ENCODE measurements at places on chromosomes 6 and 20.

GRCh38 chr6:161169696-161170095 lies 104.2 kb downstream of the AGPAT4 start:
- no peak for DNase-seq

- DNase-seq = no peak
These were observed 10.9 kb upstream of the GCM1 start for GRCh38 chr6:53159558-53159957.

DNA sequence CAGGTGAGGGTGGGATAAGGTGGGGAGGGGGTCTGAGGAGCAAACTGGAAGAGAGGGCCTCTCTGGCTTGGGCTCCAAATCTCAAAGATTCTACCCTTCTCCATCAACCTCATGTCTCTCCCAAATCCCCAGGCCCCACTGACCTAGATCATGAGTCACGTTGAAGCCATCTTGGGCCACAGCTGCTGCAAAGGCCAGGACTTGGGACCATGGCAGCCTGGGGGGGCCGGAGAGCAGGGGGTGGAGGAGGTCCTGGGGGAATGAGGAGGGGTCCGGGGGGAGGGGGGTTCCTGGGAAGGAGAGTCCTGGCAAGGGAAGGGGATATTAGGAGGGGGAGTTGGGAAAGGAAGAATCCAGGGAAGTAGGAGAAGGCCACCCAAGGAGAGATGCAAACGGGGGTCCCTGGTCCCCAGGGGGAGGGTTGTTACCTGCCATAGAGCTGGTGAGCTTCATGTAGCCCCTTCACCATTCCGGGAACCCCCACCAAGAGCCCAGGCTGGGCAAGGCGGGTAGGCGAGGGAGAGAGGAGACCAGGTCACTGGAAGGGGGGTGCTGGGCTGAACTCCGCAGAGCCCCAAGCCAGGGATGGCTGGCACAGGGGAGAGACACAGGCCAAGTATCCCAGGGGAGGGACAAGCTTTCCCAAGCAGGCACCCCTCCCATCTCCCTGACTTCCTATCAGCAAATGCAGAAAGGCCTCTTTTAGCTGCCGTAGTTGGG lies 12.7 kb downstream of the GGT7 start:
- DNase-seq = no peak

GRCh38 chr6:13101985-13102384 lies 226.4 kb downstream of the TBC1D7 start:
- DNase-seq = no peak

- no peak for DNase-seq
These were observed 55.8 kb upstream of the ZNF184 start for GRCh38 chr6:27528714-27529113.

DNA sequence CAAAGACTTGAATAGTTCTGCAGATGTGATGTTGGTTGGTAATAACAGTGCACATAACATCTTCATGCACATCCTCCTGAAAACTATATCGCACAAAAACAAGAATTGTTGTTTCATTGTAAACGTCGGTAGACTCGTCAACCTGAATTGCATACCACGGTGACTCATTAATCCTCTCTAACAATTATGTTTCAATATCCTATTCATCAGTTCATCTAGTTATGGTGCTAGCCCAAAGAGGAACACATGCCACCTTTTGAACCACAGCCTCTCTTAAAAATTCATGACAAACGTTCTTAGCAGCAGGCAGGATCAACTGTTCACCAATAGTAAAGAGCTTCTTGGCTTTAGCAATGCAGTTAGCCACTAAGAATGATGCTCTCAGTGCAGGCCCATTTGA lies 25.0 kb downstream of the CRYBG1 start:
- no peak for DNase-seq

DNA sequence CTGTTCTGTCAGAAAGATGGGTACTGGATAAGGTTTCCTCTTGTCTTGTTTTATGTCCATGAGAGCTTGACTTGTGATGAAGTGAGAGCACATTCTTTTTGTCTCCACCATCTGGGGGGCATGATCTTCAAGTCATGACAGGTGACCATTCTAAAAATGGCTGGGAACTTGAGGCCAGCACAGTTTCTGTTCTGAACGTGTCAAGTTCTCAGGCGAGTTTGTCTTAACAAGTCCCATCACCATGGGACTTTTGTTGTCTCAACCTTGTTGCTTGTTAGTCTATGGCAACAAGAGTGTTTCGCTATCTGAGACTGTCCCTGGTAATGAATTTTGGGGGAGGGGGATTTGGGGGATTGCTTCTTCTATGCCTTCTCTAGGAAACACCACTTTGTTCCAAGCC lies 25.6 kb upstream of the ENPP4 start:
- DNase-seq = no peak

- no peak for DNase-seq
These were observed 896.8 kb downstream of the EPHA7 start for GRCh38 chr6:92522589-92522988.

- DNase-seq = no peak
These were observed 104.6 kb upstream of the EXOC2 start for GRCh38 chr6:797479-798077.

- DNase-seq = no peak
These were observed 19.7 kb downstream of the ZBP1 start for GRCh38 chr20:57600320-57601210.

GRCh38 chr6:119442776-119443184 lies 93.2 kb upstream of the MAN1A1 start:
- no peak for DNase-seq

DNA sequence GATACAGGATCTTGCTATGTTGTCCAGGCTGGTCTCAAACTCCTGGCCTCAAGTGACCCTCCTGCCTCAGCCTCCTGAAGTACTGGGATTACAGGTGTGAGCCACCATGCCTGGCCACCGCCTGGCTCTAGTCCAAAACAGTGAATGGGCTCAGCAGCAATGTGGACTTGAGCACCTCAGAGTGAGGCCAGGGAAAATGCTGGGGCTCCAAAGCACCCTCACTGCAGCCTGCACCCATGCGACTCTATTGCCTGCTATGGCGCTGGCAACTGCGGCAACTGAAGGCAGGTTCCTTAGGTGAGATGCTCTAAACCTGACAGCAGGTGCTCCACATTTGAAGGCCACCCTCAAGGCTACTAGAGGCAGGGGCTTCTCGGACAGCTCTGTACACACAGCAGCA lies 26.5 kb downstream of the MAP1LC3A start:
- DNase-seq = no peak

DNA sequence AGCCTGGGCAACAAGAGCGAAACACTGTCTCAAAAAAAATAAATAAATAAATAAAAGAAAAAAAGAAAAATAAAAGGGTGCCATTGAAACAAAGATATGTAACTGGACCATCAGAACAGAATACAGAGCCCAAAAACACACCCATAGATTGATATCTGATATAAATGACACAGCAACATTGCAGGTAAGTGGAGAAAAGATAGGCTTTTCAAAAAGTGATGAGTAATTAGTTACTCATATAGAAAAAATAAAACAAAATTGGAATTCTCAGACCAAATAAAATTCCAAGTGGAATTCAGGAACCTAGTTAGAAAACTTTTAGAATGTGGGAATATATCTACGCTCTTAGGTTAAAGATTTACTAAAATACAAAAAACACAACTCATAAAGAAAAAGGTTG lies 60.6 kb upstream of the CHD6 start:
- no peak for DNase-seq

DNA sequence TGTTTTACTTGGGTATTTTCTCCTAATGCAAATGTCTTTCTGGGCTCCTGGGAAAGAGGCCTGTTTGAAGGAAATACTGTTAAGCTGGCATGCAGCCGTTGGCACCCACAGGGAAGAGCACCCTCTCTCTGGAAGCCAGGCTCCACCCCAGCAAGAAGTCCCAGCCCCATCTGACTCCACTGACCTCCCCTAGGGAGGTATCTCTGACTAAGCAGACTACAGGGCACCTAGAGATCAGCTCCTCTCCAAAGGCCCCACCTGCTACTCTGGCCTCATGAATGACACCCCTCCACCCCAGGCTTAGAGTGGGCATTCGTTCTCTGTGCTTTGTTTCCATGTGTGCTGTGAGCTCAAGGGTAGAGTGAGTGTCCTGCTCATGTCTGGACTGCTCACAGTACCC lies 6.4 kb upstream of the MDGA1 start:
- DNase-seq = no peak

GRCh38 chr6:34383161-34383631 lies 9.3 kb downstream of the NUDT3 start:
- no peak for DNase-seq

DNA sequence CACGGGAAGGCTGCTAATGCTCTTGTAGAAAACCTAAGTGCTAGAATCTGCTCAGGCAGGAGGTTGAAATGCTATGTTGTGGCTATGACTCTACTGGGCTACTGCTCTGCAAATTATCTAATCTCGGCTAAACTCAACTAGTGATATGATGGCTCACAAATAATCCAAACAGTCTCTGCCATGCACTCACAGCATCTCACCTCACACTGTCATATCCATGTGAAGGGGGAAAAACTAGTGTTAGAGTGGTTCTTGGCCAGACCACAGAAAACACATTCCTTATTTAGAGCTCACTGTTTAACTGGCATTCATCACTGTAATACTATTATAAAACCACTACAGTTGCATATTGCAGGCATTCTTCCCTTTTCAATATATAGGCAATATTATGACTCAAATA lies 81.8 kb upstream of the DST start:
- no peak for DNase-seq

DNA sequence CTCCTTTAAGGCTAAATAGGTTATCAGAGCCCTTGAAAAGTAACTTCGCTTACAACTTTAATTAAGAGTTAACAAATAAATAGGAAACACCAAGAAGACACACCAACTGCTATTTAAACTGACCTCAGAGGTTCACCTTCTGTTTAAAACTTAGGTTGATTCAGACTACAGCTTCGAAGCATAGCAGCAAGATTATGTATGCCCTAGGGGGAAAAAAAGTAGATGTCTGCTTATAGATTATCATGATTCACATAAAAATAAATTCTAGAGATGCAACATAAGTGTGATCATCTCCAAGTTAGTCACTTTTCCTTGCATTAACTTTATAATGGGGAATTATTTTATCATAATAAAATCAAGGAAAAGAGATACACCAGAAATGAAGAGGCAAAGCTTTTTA lies 8.9 kb downstream of the PNISR start:
- DNase-seq = no peak

DNA sequence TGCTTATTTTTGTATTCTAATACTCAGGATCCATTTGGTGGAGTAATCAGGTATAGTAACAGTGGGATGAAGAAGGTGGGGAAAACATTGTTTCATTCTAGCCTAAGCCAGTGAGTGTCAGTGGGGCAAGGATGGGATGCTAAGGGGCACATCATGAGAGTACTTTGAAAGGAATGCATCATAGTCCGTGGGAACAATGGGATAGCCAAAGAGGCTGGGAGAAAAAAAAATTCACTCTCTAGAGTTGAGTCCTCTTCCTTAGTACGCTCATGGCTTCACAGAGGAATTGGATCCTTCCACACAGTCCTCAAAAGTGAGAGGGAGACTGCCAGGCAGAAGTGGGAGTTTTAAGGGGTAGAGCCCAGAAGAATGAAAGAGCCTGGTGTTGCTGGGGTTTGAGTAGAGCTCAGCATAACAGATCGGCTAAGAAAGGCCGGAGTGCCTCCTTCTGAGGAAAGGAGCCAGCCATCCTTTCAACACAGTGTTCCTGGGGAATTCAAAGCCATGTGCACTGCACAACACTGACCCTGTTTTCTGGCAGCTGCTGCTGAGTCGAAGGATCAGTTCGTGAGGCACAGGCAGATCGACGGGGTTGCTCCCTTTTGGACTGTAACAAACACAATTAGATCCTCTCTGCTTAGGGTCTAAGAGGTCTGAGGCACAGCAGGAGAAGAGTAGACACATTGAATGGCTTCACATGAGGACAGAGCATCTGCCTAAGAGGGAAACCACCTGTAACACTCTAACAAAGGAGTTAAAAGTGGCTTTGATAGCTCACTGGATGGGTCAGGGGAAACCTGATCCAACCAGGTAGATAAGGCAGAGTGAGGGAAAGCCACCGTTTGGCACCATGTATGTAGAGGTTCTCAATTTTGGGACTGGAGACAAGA lies 61.2 kb downstream of the ELOVL5 start:
- no peak for DNase-seq

DNA sequence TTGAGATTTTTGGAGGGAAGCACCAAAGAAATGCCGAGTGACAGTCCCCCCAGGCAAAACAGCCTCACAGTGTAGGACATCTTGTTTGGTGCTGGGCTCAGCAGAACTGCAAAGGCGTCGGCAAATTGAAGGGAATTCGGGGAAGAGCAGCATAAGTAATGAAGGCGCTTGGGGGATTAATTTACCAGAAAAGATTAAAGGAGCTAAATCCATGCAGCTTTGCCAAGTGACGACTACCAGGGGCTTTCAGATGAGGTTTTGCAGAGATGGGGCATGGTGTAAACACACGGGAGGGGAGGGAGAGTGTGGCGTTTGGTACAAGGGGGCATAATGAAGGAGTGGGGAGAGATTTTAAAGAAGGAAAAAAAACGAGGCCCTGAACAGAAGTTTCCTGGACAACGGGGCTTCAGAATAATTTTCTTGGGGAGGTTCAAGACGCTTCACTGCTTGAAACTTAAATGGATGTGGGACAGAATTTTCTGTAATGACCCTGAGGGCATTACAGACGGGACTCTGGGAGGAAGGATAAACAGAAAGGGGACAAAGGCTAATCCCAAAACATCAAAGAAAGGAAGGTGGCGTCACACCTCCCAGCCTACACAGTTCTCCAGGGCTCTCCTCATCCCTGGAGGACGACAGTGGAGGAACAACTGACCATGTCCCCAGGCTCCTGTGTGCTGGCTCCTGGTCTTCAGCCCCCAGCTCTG lies 45.4 kb upstream of the CDH22 start:
- DNase-seq = no peak

- no peak for DNase-seq
These were observed 213.1 kb downstream of the ATXN1 start for GRCh38 chr6:16548121-16548520.

GRCh38 chr6:156191895-156192294 lies 585.3 kb upstream of the ARID1B start:
- no peak for DNase-seq

DNA sequence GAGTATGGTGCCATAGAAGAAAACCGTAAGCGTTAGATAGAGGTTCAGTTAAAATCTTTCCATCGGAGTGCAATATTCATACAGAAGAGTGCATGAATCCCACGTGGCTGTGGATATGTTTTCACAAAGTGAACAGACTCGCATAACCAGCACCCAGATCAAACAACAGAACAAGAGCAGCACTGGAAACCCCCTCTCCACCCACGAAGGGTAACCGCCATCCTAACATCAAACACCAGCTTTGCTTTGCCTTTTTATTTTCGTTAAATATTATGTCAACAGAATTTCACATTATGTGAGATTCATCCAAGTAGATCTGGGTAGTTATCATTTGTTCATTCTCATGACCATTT lies 4.7 kb downstream of the GTSF1L start:
- no peak for DNase-seq

DNA sequence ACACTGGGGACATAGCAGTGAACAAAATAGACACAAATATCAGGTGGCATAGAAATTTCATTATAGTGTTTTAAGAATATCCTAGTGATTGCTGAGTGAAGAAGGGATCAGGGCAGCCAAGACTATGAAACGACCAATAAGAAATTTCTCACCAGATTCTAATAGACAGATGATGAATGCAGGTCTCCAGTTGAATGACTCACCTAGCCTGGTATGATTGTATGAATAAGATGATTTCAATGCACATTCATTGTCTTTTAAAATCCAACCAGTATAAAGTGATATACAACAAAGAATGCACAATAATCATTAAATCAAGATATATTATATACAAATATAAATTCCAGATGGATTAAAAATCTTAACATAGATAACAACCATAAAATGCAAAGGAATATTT lies 124.5 kb upstream of the TENT5A start:
- DNase-seq = no peak

GRCh38 chr6:33929575-33930288 lies 125.9 kb upstream of the MLN start:
- no peak for DNase-seq

All from activated CD4-positive, CD25-positive, alpha-beta regulatory T cell (primary cell).